NCI-H524 (cell line): ENCODE measurements at places on chromosomes 7 and 10.

DNA sequence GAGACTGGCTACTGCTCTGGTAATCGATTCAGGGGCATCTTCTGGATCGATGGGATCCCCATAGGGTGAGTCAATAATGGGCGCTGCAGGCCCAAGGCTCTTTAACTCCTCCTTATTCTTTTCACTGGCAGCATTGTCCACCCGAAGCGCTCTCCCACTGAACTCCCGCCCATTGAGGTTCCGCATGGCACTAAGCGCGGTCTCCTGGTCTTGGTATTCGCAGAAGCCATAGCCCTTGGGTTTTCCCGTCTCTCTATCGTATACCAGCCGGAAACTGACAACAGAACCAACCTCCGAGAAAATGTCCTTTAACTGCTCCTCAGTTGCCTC is 285 bp downstream of the CSTF2T start:
- DNase-seq, result no peak

DNA sequence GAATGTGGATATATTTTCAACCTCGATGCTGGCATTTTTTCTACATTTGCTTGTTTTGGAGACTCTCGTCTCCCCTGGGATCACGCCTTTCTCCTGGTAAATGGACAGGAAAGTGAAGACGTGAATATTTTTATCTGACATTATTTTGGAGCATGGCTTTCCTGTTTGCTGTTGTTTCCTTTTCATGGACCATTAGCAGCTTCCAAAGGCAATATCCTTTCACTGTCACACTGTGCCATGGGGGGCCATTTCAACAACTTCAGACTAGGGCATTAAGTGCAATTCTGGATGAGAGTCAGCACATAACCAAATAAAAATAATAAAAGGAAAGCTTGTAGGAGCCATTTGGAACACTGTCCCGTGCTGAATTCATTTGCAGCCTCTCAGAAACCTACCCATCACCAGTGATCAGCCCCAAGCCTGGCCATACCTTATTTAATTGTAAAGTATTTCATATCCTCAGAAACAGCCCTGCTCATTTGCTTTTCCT is 75.9 kb upstream of the NEUROD6 start:
- no peak for DNase-seq

- no peak for DNase-seq
These were observed 44.3 kb upstream of the PPP1R17 start for GRCh38 chr7:31642681-31643115.

- DNase-seq, result no peak
These were observed 19.1 kb downstream of the CNOT4 start for GRCh38 chr7:135490783-135491182.

- DNase-seq, result no peak
These were observed 923 bp downstream of the TNPO3 start for GRCh38 chr7:129053938-129054437.

DNA sequence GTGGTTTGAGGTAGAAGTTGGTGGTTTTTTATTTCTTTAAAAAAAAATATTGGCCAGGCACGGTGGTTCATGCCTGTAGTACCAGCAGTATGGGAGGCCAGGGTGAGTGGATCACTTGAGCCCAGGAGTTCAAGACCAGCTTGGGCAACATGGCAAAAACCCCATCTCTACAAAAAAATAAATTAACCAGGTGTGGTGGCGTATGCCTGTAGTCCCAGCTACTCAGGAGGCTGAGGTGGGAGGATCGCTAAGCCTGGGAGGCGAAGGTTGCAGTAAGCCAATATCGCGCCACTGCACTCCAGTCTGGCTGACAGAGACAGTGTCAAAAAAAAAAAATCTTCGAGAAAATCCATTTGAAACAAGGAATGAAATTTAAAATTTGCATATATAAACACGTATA is 1.1 kb downstream of the IL2RA start:
- no peak for DNase-seq
